Progenitor cell of endocrine pancreas (in vitro differentiated cells): ENCODE measurements at places on chromosomes 3 and 15. TPM values are rescaled to one million over a fixed set of nuclear protein-coding genes. Genes with fewer than 3 reads are reported as not detected.

Gene MON1A
- total RNA-seq, result 6.4 and 8.8 TPM in 2 replicates

Gene ADAMTS7
- 119 and 127 TPM in 2 replicates for total RNA-seq

Gene EHD4
- total RNA-seq, result 17.2 and 18.4 TPM in 2 replicates

Gene ITIH1
- total RNA-seq, result 11.3 and 14.1 TPM in 2 replicates

Gene PATL2
- 0.73 TPM in 1 of 2 replicates, not detected in the other for total RNA-seq

Gene PFN2
- total RNA-seq, result 233 and 246 TPM in 2 replicates

Gene NSMCE3
- total RNA-seq, result 7.9 and 8.4 TPM in 2 replicates
